ENCODE measurements at places on chromosomes 1 and 21.

GRCh38 chr1:6724517-6725141, 23.0 kb upstream of the DNAJC11 start:
- DNase-seq: no peak

- DNase-seq: no peak
Observed at GRCh38 chr1:47777322-47777721, 219.9 kb downstream of the TRABD2B start.

DNA sequence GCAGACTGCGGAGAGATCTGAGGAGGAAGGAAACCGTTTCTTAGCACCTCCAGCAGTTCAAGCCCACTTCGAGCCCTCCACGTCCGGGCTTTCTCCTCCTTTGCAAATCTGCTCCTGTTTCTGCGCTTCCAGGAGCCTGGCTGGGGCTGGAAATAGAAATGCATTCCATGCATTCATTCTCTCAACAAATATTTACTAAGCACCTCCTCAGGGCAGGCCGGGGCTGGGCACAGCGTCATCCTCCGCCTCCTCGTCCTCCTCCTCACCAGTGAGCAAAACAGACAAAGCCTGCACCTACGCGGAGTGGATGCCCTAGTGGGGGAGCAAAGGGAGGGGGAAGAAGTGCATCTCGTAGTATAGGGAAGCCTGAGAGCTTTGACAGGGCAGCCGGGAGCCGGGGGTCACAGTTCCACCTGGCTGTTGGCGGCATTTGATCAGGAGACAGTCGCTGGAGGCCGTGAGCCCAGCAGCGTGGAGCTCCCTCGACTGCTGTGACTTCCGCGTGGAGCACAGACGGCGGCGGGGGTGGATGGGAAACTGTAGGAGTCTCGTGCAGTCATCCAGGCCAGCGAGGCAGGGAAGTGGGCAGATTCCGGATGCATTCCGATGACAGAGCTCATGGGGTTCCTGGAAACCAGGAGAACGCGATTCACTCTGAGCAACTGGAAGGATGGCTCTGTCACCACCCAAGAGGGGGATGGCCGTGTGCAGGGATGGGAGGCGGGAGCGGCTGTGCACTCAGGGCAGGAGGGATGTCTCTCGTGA, 93.5 kb downstream of the SIK1 start:
- DNase-seq: peak; percentile 48

DNA sequence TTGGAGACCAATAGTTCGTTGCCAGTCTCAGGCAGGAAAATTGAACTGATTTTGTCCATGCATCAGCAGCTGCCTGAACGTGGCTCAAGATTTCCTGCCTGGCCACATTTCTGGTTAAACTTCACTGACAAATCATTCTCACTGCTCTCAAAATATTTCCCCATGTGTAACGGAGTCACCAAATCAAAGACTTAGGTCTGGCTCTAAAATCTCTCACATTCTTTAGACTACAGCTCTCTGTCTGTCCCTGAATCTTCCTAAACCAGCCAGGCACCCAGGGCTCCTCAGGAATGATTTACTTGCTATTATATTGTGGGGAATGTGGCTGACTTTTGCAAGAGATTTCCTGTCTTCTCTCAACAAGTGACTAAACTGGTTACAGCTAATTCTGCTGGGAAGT, 49.2 kb upstream of the GJA8 start:
- DNase-seq: no peak

DNA sequence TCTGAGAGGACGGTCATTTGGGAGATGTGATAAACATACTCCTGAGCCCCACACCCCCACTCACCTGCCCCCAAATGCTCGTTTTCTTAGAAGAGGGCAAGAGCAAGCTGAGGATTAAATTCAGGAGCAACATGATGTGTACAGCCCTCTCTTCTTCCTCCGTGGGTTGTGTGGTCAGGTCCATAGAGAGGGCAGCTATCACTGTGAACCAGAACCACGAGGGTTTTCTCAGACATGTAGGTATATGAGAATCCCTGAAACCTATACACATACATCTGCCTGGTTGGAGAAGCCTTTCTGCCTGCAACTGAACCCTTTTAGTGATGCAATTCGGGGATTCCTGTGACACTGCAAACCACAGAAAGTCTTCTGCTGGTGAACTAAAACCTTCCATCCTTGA, 38.9 kb downstream of the PGM1 start:
- no peak for DNase-seq

GRCh38 chr1:232422898-232423297, 207.0 kb downstream of the SIPA1L2 start:
- no peak for DNase-seq

DNA sequence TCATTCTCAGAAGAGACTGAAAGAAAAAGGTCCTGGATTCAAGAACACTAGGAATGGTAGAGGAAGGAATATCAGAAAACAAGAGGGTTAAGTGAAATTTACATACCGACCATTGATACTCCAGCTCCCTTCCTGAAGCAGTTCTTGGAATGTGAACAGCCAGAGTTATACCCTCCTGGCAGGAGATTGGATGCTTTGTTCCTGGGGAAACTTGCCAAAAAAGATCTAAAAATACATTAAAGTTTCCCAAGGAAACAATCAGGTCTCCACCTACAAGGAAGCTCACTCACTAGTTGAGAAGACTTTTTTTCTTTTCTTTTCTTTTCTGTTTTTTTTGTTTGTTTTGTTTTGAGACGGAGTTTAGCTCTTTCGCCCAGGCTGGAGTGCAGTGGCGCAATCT, 91.1 kb downstream of the HLX start:
- no peak for DNase-seq

- DNase-seq: no peak
Observed at GRCh38 chr1:221711063-221711577, 30.8 kb downstream of the DUSP10 start.

- DNase-seq: no peak
Observed at GRCh38 chr1:56374026-56374974, 205.1 kb downstream of the PLPP3 start.

DNA sequence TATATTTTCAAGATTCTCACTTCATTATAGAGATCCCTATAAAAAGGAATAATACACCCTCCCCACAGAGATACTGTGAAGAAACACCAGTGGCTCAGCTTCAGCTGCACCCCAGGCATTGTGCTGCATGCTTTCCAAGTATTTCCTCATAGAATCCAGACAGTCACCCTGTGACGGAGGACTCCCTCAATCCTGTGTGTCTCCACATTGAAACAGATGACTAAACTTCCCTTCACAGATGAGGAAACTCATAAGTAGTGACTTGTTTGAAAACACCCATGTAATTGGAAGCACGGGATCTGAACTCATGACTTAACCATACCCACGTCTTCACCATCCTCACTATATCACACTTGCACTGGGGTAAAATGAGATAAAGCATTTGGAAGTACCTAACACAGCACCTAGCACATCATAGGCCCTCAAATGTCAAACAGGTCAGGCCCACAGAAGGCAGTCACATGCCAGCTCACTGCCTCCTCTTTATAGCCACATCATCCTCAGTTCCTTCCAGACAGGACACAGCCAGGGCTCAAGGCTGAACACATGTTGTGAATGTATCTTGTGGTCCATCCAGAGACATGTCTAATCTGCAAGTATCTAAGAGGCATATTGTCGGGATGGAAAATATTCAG, 55.2 kb downstream of the GPR161 start:
- no peak for DNase-seq

DNA sequence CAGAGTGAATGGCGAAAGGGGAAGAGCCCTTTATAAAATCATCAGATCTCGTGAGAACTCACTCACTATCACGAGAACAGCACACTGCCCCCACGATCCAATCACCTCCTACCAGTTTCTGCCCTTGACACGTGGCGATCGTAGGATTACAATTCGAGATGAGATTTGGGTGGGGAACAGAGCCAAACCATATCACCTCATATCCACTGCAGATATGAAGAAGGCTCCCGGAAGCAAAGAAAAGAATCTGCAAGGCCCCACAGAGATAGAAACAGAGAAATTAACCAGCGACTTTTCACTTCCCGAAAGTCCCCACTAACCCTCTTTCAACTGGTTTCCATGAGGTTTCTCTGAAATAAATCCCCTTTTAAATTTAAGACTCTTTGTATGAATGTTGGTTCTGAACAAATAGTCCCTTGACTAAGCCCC, 86.2 kb upstream of the IRF2BP2 start:
- no peak for DNase-seq

- no peak for DNase-seq
Observed at GRCh38 chr1:154502066-154502743, at the start of the genes SHE and TDRD10. Gene SHE (minus strand): TSS chr1:154502412. CDS start chr1:154502026, 386 bp downstream. Gene TDRD10 (plus strand): TSS chr1:154502219. CDS start chr1:154506904, 4,685 bp downstream.

GRCh38 chr1:3193811-3194210, 124.8 kb downstream of the PRDM16 start:
- no peak for DNase-seq

DNA sequence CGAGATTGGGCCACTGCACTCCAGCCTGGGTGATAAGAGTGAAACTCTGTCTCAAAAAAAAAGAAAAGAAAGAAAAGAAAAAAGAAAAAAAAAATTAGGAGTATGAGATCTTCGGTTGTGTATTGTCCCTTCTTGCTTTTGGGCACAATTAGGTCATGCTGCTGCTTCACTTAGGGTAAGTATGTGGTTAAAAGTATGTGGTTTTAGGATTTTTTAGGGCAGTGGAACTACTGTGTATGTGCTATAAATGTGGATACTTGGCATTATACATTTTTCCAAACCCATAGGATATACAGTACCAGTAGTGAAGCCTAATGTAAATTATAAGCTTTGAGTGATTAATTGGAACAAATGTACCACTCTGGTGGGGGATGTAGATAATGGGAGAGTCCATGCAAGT, 31.2 kb downstream of the VANGL2 start:
- no peak for DNase-seq

DNA sequence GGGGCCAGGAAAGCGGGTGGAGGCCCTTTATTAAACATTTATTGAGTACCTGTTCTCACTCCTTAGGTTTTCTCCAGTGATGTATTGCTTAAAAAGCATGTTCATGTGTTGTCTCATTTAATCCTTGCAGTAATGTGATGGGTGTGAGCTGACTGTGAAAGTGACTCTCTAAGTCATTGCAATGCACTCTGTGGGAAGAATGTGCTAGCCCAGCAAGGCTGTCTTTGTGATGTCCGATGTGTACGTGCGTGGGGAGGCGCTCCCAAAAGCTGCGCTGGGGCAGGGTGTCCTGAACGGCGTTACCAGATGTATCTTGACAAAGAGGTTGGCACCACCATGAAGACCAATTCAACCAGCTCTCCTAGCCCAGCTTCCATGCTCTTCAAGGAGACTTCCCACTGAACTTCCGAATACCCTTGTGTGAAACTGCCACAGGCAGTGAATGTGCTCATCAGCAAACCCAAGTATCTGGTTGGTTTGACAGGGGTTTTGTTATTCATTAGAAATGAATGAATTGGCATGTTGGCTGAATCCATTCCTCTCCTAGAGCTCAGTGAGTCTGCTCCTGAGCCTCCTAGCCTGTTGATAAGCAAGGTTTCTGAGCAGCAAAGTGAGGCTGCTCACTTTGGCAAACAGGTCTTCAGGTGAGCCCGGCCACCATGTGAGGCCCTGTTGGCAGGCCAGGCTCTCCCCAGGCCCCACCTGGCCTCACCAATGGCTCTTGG, 28.0 kb downstream of the NUAK2 start:
- DNase-seq: no peak

DNA sequence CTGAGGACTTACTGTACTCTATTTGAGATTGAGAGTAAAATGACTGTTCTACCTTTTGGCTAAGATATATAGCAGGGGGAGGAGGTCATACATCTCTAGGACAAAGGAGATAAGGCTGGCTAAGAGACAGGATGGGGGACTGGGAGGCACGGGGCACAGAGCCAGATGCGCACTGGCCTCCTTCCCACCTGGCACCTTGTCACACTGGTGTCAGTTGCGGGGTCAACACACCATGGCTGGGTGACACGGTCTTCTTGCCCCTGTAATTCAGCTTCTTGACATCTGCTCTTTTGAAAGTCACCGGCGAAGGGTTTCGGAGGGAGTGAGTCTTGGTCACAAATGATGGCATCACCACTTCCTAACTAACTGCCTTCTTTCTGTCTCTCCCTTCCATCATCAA, 177.3 kb downstream of the ZSCAN20 start:
- DNase-seq: no peak

GRCh38 chr1:212074313-212074712, 38.8 kb downstream of the DTL start:
- no peak for DNase-seq

DNA sequence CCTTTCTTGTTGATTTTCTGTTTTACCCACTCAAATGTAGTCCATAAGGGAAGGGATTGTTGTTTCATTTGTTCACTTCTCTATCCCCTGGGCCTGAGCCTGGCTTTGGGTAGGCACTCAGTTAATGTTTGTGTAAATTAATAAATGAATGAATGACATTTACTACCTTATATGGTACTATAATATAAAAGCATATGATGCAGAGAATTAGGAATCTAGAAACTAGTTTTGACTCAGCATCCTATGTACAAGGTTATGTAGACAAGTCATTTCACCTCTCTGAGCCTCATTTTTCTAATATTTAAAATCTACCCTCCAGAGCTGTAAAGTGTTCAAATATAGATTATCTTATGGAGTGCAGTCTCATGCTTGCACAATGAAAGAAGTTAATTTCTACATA, 68.9 kb upstream of the S1PR1 start:
- DNase-seq: no peak

DNA sequence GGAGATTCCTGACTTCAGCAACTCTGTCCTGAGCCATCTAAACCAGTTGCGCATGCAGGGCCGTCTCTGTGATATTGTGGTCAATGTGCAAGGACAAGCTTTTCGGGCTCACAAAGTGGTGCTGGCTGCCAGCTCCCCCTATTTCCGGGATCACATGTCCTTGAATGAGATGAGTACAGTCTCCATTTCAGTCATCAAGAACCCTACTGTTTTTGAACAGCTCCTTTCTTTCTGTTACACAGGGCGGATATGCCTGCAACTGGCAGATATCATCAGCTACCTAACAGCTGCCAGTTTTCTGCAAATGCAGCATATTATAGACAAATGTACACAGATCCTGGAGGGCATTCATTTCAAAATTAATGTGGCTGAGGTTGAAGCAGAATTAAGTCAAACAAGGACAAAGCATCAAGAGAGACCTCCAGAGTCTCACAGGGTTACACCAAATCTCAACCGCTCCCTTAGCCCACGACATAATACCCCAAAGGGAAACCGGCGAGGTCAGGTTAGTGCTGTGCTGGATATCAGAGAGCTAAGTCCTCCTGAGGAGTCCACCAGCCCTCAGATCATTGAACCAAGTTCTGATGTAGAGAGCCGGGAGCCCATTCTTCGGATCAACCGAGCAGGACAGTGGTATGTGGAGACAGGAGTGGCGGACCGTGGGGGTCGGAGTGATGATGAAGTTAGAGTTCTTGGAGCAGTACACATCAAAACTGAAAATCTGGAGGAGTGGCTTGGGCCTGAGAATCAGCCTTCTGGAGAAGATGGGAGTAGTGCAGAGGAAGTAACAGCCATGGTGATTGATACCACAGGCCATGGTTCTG, 2.3 kb downstream of the ZBTB37 start:
- no peak for DNase-seq

- no peak for DNase-seq
Observed at GRCh38 chr21:27421654-27422053, 454.8 kb upstream of the ADAMTS5 start.

DNA sequence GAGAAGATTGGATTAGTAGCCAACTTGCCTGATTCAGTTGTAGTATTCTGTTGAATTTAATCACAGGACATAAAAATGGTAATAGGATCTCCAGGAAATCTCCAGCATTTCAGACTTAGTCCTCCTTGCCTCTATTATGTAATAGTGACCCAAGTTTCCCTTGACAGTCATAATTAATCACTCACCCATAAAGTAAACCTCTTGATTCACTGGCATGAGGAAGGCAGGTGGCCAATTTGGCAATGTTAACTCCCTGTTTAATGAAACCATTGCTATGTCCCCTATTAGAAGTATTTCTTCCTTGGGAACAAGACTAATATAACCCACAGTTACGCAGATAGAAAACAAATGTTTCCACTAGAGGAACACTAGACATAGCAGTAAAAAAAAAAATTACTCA, 604.8 kb upstream of the CXADR start:
- DNase-seq: no peak

Measured in NCI-H510A (cell line).